GM06990 (cell line): ENCODE measurements at places on chromosomes 3 and 15.

DNA sequence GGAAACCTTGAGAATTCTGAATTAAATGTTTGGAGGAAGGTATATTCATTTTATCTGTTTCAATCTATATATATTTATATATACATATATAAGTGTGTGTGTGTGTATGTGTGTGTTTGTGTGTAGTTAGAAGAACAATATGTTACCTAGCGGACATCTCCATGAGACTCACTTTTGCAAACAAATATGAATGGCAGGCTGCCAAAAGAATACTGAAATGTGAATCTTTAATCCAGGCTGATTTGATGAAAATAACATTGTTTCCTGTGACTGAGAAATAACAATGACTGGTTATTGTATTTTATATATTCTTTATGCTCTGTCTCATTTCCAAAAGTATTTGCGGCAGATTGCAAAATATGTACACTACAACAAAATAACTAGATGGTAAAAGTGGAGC lies 255.5 kb upstream of the TGFBR2 start:
- no peak for DNase-seq

- DNase-seq = no peak
These were observed 254.6 kb downstream of the UBE2E2 start for GRCh38 chr3:23457697-23458096.

GRCh38 chr15:39752246-39752645 lies 30.4 kb downstream of the FSIP1 start:
- DNase-seq = no peak

GRCh38 chr3:18438586-18438985 lies 13.4 kb upstream of the SATB1 start:
- no peak for DNase-seq

- DNase-seq = no peak
These were observed 19.7 kb downstream of the ABHD2 start for GRCh38 chr15:89107984-89108383.

DNA sequence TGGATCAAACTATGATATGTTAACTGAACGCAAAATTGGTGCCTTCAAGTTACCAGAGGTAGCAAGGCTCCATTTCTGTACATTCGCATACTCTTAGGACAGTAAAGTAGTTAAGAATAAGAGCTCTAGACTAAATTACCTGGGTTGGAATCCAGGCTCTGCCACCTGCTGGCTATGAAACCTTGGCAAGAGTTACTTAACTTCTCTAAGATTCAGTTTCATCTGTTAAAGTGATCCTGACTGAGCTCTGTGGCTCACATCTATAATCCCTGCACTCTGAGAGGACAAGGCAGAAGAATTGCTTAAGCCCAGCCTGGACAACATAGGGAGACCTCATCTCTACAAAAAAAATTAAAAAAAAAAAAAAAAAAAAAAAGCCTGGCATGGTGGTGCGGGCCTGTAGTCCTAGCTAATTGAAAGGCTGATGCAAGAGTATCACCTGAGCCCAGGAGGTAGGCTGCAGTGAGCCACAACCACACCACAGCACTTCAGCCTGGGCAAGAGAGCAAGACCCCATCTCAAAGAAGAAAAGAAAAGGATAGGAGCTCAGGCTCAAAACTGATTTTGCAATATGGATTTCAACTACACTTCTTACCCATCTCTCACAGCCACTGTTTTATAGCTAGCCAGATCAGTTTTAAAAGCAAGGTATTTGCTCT lies 21.3 kb downstream of the GSK3B start:
- DNase-seq = no peak

DNA sequence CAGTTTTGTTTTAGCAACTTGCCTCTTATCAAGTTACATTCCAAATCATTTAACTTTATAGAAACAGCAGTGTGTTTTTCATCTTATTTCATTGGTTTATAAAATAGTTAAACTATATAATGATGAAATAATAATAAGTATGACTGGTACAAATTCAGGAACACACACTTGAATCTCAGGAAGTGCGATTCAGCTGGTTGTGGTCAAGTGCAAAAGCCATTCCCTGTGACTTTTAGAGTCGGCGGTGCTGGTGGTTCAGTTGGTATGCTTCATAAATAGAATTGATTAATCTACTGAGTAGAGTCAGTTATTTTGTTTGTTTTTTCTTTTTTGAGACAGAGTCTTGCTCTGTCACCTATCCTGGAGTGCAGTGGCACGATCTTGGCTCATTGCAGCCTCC lies 22.7 kb downstream of the SACM1L start:
- no peak for DNase-seq

DNA sequence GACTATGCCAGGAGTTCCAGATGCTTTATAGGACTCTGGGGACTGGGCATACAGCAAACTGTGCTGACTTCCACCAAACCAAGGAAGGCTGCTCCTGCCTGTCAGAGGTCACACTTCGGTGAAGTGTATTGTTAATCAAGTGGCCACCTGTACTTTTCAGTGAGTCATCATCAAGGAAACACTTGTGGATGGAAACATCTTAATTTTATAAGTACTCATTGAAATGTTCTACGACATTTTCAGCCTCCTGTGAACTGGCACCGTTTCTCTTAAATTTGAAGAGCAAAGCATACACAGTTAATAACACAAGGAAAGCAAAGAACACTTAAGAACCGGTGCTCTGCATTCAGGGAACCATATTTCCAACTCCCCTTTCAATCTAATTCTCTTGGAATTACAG lies 801.7 kb upstream of the DPPA4 start:
- DNase-seq = no peak

DNA sequence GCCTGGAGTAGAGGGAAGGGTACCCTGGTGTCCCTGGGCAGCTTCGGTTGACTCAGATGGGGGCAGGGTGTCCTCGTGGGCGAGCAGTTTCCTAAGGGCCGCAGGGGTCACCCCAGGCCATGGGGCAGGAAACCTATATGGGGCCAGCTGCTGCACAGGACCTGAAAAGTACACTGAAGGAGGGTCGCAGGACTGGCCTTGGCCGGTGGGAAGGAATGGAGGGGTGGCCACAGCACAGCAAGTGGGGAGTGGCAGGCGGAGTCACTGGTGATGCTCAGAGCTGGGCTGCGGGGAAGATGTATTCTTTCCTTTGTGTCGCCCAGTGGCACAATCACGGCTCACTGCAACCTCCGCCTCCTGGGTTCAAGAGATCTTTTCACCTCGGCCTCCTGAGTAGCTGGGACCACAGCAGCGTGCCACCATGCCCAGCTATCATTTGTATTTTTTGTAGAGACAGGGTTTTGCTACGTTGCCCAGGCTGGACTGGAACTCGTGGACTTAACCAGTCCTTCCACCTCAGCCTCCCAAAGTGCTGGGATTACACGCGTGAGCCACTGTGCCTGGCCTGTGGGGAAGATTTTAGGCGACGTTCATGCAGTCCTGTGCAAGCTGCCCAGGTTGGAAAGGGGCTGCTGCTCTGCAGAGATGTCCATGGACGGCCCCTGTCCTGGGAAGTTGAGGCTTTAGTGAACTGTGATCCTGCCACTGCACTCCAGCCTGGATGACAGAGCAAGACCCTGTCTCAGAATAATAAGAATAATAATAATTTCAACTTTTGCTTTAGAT lies 57.2 kb downstream of the EFCAB12 start:
- no peak for DNase-seq

- DNase-seq = no peak
These were observed 31.7 kb downstream of the SPINK8 start for GRCh38 chr3:48301800-48302166.

DNA sequence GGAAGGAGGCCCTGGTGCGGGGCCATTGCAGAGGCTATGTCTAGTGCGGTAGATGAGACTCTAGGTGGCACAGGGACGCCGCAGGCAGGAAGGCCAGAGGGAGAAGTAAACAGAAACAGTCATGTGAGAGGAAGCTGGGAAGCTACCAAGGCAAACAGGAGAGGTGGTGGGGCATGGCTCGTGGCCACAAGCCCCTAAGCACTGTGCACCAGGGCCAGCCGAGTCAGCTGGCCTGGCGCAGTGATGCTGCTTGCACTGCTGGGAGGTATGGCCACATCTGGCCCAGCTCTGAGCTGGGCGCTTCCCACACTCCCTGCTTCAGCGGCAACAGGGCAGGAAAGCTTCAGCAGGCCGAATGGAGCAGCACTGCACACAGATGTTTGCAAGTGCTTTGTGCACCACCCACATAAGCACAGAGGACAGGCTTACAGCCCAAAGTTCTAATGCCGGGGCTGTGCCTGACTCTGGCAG lies 76.6 kb downstream of the SRGAP3 start:
- no peak for DNase-seq

GRCh38 chr3:124832782-124833709 lies 54.1 kb downstream of the ITGB5 start:
- DNase-seq = no peak

DNA sequence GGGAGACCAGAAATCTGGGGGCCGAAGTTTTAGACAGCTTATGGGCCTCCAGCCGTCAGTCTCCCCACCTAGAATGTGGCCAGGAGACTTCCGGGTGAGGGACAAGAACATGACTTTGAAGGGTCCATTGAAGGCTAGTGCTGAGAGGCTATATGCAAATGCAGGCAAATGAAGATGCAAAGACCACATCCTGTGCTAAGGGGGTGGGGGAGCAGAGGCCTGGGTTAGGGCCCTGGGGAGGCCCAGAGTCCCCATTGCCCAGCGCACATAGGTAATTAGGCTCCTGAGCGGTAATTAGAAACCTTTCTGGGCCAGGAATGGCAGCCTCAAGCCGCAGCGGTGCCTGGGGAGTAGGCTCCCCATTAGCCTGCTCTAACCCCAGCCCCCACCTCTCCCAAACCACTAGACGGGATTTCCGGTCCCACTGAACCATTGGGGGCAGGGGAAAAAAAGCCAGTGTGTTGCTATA lies 6.8 kb downstream of the CSK start:
- peak; percentile 89 for DNase-seq

DNA sequence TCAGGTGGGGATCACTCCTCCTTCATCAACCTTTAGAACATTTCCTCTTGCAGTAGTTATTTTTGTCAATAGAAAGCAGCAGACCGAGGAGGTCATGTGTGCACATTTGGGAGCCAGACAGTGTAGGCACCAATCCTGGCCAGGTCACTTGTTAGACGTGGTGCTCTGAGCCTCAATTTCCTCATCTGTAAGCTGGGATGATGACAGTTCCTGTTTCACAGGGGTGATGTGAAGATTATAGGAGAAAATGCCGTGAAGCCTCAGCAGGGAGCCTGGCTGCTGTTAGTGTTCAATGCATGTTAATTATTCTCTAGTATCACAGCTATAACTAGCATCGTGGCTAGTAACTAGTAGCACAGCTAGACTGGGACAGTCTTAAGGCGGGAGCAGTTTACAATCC lies 64.7 kb downstream of the ATP2B2 start:
- no peak for DNase-seq

GRCh38 chr15:58212909-58213526 lies 74.8 kb downstream of the AQP9 start:
- no peak for DNase-seq

DNA sequence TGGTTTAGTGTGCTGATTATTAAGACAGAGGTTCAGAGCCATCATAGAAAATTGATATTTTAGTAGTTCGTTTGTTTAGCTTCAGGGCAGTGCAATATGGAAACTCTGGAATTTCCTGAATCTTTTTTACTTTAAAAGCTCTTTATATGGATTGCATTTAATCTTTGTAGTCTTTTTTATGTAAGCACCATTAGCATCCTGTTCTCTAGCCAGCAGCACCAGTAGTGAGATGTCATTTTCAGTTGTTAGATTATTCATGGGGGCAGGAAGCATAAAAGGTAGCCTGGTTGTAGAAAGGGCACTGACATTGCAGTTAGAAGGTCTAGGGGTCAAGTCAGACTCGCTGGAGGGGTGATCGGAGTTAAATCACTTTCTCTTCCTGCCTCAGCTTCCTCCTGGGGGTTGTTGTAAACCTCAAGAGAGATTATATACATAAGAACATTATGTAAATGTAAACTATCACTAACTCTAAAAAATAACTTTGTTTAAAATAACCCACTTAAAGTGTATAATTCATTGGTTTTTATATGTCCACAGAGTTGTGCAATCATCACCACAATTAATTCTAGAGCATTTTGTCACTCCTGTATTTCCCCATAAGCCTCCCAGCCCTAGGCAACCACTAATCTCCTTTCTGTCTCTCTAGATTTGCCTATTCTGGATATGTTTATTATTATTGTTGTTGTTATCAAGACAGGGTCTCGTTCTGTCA lies 31.4 kb upstream of the ITPKA start:
- DNase-seq = no peak

DNA sequence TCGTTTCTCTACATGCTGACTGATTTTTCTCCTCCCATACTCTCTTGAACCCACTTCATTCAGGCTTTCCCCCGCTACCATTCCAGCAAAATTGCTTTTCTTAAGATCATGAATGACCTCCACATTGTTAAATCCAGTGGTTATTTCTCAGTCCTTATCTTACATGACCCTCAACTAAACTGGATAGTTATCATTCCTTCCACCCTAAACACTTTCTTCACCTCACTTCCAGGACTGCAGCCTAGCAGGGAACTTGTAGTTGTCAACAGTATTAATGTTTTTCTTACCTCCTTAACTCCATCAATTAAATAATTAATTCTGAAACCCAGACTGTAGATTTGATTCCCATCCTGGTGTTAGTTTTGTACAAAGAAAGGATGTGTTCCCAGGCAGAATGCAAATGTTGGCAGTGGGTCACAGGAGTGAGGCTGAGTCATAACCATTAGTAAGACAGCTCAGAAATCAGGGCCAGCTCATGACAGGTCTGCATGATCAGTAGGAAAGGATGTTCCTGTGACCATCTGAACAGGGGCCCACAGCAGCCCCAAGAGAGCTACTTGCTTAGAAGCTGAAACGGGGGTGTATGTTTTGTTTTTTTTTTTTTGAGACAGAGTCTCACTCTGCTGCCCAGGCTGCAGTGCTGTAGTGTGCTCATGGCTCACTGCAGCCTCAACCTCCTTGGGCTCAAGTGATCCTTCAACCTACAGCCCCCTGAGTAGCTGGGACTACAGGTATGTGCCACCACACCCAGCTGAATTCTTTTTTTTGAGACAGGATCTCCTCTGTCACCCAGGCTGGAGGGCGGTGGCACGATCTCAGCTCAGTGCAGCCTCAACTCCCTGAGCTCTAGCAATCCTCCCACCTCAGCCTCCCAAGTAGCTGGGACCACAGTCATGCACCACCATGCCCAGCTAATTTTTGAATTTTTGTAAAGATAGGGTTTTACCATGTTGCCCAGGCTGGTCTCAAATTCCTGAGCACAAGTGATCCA lies 9.1 kb downstream of the BCL2L10 start:
- peak; percentile 70 for DNase-seq
